ENCODE measurements at places on chromosomes 6 and 20.

DNA sequence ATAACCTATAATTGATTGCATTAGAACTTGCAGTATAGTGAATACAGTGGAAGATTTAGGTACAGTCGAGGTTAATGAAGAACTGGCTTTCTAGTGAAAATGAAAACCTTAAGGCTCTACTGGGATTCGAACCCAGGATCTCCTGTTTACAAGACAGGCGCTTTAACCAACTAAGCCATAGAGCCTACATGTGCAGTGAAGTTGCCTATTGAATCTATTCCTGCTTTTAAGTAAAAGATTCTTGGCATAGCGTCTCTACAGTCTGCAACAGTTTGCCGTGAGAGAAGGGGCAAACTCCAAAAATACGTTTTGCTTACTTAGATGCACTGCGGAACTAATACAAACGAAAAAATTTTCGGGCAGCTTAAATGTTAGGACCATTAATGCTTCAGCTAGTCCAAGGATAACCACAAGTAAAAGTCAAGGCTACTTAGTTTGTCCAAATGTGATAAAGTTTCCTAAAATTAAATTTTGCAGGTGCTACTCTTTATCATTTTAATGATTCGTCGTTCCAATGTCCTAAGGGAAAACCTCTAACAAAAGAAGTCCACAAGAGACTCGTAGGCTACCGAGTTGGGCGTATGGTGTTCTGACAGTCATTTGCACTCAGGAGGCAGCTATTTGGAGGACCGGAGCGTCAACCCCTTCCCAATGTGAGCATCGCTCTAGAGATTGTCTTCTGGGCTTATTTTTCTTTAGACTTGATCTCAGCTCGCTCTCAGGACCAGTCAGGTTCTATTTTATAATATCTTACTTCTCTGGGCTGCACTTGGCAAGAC is 31.3 kb upstream of the ZSCAN23 start:
- peak; percentile 67 for DNase-seq

GRCh38 chr20:7113577-7114466 is 346.3 kb downstream of the BMP2 start:
- no peak for DNase-seq

DNA sequence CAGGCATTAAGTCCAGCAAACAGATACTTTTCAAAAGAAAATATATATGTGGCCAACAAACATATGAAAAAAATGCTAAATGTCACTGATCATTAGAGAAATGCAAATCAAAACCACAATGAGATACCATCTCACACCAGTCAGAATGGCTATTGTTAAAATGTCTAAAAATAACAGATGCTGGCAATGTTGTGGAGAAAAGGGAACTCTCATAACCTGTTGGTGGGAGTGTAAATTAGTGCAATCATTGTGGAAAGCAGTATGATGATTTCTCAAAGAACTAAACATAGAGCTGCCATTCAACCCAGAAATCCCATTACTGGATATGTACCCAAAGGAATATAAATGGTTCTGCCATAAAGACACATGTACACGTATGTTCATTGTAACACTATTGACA is 20.6 kb downstream of the KCNQ5 start:
- DNase-seq: no peak

DNA sequence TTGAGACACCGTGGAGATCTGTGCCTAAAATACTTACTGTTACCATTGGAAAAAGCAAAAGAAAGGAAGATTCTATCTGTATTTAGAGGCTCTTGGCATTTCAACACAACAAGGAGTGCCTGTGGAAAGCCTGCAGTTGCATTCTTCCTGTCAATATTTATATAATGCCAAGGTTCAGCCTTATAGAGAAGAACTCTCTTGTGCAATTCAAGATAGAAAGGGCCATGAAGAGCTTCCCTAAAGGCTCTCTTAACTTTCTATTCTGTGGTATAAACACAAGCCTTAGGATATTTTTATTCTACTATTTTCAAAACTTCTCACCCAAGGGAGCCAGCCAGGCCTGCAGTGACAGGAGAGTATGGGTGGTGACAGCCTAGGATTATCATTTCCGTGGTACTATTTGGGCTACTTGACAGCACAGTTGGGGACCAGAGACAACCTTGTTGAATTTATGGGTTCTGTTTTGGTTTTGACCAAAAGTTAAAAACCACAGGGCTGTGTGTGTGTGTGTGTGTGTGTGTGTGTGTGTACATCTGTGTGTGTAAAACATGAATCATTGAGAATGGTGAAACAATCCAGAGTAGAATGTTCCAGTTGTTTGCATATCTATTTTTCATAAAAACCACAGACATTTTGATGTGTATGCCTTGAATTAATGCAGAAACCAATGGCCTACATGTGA is 700.9 kb upstream of the SLC35B3 start:
- DNase-seq: no peak

GRCh38 chr20:23536328-23536974 is 31.8 kb downstream of the CST9L start:
- DNase-seq: no peak

- no peak for DNase-seq
Measured at GRCh38 chr20:19397666-19398065, 185.2 kb downstream of the SLC24A3 start.

DNA sequence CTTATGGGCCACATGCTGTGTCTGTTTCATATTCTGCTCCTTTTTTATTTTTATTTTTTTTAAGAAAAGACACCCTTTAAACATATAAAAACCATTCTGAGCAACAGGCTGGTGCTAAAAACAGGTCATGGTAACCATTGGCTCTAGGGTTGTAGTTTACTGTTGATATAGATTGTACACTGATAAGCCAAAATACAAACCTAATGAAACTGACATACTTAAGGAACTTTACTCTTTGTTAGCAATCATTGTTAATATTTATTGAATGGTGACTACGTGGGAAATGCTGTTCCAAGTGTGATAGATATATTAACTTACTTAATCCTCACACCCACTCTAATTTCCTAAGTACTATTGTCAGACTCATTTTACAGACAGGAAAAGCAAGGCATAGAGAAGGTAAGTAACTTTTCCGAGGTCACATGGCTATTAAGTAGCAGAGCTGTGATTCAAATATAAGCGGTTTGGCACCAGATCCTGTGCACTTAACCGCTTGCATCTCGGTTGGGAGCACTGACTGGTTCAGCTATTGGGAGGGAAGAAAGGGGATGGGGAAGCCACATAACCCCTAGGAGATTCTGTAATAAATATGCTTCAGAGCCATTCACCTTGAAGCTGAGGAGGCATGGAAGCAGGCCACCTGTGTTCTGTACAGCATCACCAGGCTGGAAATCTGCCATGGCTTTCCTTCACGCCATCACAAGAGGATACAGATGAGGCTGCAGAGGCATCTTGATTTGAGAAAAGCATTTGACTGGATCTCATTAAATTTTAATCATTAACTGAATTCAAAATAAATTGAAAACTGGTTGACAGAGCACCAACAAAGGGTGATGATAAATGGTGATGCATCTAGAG is 4.9 kb downstream of the TRAF3IP2 start:
- DNase-seq: no peak

DNA sequence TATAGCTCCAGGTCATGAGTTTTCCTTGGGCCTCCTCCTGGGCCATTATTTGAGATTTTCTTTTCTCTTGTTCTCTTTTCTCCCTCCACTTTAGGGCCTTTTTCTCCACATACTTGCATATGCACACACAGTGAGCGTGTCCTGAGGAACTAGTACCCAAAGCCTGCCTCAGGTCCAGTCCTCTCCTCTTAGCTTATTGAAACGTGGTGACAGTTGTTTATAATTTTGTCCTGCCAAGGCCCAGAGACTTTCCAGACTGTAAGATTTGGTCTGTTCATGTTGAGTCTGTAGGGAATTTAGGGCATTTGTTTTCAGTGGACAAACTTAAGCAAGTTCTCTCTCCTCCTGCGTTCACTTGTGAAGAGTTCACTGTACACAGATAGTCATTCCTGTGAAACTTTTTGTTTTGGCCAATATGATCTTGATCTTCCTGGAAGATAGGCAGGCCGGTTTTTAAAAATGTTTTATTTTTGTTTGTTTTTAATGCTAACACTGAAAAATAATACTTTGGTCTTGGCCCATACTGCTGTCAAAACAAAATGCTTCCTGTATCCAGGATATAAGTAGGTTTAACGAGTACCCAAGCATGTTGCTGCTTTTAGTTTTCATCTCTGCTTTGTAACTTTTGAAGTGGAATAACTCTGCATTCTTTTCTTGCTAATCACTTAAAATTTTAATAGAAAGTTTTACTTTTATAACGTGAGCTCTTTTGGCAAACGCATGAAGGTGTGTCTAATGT is 20.7 kb downstream of the LRRC1 start:
- DNase-seq: no peak

- no peak for DNase-seq
Measured at GRCh38 chr6:93794166-93794565, 374.8 kb upstream of the EPHA7 start.

GRCh38 chr20:6590891-6591637 is 176.4 kb upstream of the BMP2 start:
- no peak for DNase-seq

- DNase-seq: no peak
Measured at GRCh38 chr6:121876721-121877120, 441.3 kb downstream of the GJA1 start.

GRCh38 chr6:121351916-121352315 is 17.6 kb upstream of the TBC1D32 start:
- no peak for DNase-seq

DNA sequence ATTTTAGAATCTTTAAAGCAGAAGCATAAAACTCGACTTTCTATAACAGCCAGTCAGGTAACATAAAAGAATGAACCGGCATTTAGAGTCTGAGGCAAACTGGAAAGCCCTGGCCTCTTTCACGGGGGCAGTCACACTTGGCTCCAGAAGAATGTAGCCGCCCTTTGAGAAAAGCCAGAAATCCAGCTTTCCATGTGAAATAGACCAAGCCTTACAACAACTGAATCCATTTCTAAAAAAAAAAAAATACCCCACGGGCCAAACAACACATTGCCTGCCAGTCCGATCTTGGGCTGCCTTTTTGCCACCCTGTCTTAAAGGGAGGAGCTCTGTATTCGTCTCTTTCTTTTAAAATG is 252.9 kb upstream of the TAB2 start:
- no peak for DNase-seq

- no peak for DNase-seq
Measured at GRCh38 chr6:10730254-10730653, 7.4 kb downstream of the TMEM14C start.

DNA sequence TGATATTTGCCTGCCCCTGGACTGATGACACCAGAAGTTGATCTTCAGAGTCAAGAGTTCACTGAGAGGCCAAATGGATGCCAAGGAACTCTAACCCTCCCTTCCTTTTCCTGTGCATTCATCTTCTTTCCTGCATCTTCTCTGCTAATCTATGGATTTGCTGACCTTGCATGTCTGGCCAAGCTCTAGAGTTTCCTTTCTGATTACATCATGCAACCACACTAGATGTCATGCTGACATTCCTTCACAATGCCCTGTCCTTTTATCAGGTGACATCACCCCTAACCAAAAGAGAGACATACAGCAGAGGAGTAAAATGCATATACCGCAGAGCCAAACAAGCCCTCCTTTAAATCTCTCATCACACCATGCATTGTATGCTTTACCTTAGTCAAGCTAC is 487.6 kb downstream of the TFAP2A start:
- DNase-seq: no peak

- peak; percentile 10 for DNase-seq
Measured at GRCh38 chr6:142568857-142569597, 267.2 kb downstream of the ADGRG6 start.

GRCh38 chr6:74073999-74074398 is 378.0 kb downstream of the CD109 start:
- no peak for DNase-seq

- no peak for DNase-seq
Measured at GRCh38 chr6:106890447-106890846, 84.1 kb downstream of the CD24 start.

DNA sequence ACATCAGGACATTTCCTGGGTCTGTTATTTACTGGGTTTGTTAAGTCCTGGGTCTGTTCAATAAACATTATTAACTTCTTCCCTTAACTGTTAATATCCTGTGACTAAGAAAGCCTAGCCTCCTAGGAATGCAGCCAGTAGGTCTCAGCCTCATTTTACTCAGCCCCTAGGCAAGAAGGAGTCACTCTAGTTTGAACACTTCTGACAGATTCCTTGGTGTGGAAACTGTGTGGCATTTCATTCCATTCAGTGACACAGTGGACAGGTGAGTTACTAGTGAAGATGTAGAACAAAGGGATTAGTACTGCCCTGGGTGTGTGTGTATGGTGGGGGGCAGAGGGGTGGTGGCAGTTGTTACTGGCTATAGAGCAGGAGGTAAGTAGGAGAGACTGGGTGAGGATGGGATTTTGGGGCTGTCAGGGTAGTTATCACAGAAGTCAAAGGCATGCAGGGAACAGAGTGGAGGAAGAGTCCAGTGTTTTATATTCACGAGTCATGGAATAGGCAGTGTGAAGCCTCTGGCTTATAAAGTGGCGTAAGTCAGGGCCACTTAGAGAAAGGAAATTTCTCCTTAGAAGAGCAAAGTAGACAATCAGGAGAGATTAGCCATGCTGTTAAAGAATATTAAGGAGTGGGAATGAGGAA is 28.4 kb downstream of the RNF182 start:
- peak; percentile 1 for DNase-seq

- DNase-seq: no peak
Measured at GRCh38 chr20:64139199-64140060, 24.8 kb upstream of the MYT1 start.

DNA sequence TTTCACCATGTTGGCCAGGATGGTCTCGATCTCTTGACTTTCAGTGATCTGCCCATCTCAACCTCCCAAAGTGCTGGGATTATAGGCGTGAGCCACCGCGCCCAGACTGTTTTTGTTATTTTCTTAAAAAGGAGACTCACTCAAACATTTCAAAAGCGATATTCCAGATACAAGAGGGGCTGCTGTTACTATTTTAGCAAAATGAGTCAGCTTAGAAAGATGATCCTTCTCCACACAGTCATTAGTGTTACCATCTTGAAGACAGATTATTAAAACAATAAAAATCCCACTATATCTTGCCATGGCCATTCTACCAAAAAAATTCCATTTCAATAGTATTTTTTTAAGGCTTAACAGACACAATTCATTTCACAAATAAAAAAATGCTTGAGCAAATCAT is 102.8 kb downstream of the PREP start:
- no peak for DNase-seq

DNA sequence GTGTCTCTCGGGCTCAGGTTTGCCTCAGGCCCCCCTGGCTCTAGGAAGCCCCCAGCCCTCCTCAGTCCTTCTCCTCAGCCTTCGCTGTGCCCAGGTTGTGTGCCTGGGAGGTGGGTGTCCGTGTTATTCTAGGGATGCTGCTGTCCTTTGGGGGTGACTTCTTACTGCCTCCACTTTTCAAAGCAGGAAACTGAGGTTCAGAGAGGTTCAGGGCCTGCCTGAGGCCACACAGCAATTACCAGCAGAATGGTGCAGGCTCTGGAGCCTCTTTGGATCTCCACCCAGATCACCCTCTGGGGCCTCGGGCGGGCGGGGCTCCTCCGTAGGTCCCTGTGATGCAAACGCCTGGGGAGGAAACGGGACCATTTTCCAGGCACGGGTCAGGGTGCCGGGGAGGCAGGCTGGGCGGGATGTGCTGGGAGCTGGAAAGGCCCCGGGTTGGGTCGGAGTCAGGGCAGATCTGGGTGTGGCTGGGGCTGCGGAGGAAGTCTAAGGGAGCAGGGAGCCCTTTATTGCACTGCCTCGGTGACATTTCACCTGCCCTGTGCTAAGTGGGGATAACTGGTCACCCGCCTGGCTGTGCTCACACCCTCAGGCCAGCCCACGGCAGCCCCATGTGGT is 23.2 kb downstream of the GATA5 start:
- no peak for DNase-seq

All from AG04450 (cell line).